ENCODE measurements at places on chromosomes 5 and 9.

DNA sequence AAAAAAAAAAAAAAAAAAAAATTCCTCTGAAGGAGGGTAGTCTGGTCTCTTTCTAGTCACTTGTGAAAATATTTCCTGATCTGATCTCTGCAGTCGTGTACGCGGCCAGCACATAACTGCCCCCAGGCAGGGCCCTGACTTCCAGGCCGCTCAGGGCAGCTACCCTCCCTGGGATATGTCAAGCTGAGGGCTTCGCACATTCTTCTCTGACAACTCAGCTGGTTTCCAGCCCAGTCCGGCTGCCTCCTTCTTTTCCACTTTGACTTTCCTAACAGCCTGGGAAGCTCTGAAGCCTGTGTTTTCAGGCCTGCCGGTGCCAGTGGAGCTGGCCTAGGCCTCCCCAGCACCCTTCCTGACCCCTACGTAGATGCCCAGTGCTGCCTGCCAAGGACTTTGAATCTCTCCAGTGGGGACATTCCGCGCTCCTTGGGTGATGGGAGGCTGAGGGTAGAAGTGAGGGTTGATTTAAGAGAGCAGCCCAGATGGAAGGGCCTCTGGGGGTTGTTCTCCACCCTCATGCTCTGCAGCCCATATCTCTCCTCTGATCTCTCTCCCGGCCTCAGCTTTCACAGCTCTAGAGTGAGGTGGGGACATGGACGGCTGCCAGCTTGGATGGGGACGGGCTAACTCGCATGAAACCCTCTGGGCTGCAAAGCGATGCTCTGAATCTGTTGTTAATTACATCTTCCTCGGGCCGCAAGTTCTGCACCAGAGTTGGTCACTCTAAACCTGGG, 20.7 kb downstream of the COL5A1 start:
- DNase-seq = no peak

- no peak for DNase-seq
These were observed 58.3 kb upstream of the ACO1 start for GRCh38 chr9:32326146-32326545.

DNA sequence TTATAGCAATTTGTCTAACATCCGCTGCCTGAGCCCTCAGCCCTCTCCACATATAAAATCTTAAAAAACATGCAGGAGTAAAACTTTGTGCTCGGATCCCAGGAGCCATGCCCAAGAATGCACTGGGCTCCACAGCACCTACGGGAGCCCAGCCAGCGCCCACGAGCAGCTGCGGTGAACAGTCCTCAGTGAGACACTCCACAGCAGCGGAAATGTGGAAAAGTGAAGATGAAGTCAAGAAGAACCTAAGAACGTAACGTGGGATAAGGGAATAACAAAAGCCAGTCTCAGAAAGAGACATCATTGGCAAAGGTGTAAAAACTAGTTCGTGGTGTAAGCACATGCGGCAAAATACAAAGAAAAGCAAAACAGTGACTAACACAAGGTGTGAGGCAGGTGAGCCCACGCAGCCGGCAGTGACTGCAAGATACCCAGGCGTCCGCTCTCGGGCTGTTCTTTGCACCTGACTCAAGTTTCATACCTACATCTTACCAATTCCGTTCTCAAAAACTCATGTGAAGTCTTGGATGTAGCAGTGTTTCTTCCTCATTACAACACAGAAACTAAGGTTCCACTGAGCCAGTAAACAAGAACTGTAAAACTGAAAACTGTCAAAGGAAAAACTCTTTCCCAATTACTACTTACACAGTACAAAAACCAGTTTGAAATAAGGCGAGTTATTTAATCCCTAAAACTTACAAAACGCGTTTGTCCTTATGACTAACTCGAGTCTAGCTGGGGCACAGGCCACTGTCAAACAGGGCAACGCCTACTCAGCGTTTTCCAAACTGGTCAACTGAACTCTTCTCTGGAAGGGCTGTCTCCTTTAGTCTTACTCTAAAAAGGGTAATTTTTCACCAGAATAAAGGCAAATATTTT, 1.7 kb downstream of the CAMSAP1 start:
- no peak for DNase-seq

DNA sequence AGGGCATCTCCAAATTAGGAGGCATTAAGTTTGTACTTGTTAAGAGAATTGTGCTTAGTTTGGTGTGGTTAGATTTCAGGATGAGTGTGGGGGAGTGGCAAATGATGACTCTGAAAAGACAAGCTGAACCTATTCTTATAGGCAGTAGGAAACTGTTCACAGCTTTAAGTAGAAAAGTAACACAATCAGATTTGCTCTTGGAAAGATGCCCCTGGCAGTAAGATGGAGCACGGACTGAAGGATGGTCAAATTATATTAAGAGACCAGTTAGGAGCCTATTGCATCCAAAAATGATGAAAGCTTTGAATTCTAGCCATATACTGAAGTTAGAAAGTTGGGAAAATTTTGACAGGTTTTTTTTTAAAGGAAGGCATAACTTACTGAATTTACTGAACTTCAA, 254.2 kb upstream of the MEF2C start:
- no peak for DNase-seq

DNA sequence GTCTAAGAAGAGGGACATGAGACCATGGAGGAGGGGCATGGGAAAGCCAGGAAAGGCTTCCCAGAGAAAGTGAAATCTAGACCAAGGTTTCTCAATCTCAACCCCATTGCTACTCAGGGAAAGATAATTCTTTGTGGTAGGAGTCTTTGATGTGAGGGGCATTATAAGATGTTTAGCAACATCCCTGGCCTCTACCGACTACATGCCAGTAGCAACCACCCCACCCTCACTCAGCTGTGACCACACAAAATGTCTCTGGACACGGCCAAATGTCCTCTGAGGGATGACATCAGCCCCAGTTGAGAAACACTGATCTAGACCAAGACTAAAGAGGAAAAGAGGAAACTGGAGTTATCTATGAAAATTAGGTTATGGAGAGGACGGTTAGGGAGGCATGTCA, 298.5 kb upstream of the KIF2A start:
- no peak for DNase-seq

DNA sequence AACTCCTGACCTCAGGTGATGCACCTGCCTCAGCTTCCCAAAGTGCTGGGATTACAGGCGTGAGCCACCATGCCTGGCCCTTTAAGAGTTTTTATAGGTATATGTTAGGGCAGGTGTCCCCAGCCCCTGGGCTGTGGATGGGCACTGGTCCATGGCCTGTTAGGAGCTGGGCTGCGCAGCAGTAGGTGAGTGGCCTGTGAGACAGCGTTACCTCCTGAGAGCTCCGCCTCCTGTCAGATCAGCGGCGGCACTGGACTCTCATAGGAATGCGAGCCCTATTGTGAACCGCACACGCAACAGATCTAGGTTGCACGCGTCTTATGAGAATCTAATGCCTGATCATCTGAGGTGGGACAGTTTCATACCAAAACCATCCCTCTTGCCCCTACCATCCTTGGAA, 173.4 kb downstream of the GOLPH3 start:
- DNase-seq = no peak

DNA sequence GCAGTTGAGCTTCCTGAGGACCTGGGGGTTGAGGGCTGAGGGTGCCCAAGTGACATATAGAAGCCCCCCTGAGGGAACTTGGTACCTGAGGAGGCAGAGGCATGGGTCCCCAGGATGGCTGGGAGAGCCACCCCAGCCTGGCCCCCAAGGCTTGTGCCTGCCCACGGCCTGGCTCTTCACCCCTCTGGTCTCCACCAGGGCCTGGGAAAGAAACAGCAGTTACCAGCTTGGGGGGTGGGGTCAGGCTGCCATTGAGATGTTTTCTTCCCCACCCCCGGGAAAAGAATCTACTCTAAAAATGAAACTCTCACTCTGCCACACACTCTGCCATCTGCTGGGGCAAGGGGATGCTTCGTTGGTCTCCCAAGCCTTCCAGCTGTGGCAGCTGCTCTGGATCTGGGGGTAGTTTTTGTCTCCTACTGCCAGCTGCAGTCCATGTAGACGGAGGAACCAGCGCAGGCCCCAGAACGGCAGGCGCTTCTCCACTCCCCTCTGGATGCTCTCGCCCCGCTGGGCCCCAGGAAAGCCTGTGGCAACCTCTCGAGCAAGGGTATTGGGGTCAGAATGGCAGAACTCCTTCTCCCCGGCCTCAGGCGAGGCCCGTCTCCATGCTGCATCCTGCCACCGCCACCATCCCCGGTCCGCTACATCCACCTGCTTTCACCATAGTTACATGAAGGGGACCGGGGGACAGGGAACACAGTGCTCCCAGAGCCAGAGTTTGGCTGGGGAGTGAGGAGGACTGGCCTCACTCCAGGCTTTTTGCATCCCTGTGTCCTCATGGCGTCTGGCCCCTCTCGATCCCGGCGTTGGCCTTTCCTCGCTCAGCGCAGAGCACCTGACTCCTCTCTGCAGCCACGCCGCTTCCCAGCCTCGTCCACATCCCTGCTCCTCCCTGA, 123.5 kb downstream of the DAB2IP start:
- DNase-seq = peak; percentile 3

DNA sequence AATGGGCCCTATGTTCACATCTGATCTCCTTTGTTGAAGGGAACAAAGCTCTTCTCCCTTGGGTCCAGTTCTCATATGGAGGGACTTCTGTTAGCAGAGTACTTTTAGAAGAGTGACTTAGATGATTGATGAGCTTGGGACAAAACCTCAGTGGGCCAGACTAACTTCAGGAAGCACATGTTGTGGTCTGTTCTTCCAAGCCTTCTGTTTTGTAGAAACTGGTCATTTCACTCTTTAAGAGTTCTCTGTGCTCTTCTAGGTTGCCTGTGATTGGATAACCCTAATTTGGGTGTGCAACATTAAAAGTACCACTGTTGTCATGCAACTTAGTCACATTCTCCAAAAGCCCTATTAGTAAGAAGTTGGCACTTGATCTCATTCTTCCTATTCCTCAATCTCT, 183.5 kb upstream of the ACO1 start:
- DNase-seq = no peak

DNA sequence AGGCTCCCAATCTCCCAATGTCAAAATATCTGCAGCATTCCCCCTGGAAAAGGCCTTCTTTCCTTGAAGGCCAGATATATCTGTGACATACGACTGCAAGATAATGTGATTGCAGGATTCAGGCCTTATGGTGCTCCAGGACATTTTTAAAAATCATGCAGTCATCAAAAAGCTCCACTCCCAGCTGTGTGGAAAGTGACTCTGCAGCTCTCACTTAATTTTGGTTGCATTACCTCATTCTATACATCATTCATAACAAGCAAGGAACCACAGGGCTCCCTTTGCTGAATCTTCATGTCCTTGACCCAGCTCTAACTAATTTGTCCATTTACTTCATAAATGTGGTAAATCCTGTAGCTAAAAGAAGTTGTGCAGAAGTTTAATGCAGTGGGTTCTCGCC, 386.2 kb upstream of the SLC30A5 start:
- DNase-seq = no peak

DNA sequence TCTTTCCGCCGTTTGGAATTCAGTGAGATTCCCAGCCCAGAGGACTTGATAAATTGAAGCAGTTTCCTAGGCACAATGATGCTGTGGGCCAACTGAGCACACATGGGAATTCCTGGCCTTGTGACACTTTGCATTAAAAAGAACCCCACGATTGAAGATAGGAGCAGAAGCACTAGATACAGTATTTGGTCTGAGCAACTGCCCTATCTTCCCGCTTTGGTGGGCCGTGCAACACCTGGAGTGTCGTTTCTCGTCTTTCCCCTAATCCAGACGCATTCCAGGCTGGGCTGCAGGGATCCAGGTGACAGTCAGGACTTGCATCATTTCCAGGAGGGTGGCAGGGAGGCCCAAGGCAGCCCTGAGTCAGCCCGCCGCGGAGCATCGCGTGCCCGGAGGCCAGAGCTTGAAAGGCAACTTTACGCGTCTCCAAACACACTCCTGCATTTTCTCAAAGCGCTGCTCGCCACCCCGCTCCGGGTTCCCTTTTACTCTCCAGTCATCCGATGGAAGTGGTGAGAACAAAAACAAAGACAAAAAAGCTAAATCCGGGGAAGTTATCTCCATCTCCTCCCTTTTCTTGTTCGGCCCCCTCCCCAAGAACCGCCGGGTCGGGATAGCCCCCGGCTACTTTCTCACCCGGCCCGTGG, 753 bp upstream of the STC2 start:
- DNase-seq = no peak

GRCh38 chr9:74985041-74985440, 32.3 kb upstream of the C9orf40 start:
- DNase-seq = no peak

GRCh38 chr9:113219186-113219936, 1.7 kb downstream of the FKBP15 start:
- DNase-seq = no peak

- DNase-seq = no peak
These were observed 367.3 kb upstream of the PAPPA start for GRCh38 chr9:115786321-115786720.
